ENCODE measurements at places on chromosomes 12 and 14.

DNA sequence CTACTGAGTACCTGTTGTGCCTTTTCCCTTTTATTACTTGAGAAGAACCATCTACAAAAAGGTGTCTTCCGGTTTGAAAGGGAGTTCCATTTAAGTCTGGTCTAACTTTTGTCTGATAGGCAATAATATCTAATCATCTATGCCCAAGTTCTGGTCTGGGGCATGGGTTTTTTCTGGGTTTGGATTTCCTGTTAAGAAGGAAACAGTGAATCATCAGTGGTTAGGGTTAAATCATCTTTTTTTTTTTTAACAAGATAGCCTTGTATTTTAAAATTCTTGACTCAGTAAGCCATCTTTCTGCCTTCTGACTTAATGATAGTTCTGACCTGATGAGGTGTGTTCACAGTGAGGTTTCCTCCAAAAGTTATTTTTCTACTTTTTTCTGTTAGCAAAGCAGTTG, 29.3 kb upstream of the CPNE8 start:
- DNase-seq: no peak

DNA sequence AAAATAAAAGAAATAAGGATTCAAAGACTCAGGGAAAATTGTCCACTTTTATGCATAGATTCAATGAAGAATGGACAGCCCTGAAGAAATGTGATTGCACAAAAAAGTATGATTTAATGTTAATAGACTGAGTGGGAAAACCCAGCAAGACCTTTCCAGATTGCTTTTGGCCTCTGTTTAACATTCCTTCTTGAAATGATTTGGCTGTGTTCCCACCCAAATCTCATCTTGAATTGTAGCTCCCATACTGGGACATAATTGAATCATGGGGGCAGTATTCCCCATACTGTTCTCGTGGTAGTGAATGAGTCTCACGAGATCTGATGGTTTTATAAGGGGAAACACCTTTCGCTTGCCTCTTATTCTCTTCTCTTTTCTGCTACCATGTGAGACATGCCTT, 1316.9 kb upstream of the SEL1L start:
- DNase-seq: no peak

DNA sequence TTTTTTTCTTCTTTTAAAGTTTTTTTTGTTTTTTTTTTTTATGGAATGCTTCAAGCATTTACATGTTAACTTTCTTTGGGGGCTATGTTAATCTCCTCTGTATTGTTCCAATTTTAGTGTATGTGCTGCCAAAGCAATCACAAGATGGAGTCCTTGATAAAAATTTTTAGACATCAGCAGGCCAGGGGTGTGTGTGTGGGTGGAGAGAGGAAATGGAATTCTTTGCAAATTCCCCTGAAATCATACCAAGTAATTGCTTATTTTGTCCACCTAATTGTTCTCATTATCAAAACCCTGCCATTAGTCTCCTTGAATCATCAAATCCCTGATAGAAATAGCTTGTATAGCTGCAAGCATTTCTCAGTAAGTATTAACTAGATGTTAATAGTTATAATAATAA, 21.7 kb downstream of the RNF212B start:
- no peak for DNase-seq

DNA sequence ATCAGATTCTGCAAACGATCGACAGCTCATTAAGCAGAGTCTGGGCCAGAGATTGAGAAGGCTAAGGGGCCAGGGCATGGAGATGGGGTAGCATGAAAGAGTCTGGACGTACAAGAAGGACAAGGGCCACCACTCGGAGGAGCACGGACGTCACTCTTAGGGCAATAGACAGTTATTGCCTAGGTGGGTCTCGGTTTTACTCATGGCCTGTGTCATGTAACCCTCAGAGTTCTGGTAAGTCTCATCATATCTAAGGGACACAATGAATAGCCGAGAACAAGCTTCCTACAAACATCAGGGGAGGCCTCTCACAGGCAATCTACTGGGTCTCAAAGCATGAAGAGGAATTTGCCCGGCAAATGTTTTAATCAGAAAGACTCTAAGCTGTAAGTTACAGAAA, 30.4 kb upstream of the ITPK1 start:
- DNase-seq: no peak

DNA sequence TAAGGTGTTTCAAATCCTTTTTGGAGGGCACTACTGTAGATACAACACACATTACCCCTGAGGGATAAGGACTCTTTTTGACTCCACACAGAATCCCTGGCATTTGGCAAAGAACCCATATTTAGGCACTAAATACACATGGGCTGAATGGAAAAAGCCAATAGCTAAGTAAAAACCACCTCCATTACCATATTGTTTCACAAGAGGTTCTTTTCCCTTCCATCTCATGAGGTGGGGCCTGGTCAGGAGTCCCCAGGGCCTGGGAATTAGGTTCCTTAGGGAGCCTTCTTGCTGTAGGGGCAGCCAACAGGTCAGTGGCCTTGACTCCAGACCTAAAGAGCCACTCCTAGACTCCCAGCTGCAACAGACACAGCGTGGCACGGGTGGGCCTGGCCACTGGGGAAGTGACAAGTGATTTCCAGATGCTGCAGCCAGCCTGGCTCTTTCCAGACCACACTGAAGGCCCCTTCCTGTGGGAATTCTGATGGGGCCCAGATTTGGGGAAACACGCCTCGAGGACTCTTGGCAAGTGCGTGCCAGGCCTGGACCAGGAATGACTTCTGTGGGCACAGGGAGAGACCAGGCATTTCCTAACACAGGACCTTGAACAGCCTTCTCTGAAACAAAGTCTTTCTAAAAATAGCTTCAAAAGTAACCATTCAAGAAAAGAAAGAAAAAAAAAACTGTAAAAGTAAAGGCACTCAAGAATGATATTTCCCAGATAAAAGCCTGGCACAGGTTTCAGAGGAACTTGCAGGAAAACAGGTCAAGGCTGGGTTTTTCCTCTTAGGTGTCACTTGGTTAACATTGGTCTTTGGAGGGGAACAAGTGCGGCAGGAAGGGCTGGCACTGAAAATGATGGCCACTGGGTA, 18.1 kb downstream of the SSH1 start:
- no peak for DNase-seq

DNA sequence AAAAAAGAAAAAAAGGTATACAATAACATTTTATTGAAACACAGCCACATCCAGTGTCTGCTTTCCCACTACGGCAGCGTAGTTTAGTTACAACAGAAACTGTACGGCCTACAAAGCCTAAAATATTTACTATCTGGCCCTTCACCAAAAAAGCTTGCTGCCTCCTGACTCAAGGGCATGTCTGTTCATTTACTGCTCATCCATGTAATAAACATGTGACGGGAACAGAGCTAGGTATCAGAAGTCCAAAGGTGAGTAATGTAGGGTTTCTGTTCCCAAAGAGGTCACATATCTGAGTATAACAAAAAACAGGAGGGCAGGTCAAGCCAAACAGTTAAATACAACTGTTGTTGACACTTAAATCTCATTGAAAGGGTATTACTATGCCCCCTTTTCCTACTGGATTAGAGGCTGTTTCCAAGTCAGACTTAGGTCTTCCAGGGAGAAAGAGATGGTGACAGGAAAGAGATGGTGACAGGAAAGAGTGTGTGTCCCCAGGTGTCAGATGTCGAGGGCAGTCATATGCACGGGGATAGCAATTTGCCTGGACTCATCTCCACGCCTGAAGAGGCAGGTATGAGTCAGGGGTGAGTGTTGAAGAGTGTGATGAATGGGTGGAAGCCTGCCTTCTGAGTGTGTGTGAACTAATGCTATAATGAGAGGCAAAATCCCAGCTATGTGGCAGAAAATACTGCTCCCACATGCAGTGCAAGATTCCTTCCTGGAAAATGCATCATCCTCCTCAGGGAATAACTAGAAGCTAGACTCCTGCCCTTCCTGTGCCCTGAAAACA, 77.7 kb downstream of the MAP3K9 start:
- no peak for DNase-seq
